ENCODE measurements at places on chromosomes 12 and 14.

DNA sequence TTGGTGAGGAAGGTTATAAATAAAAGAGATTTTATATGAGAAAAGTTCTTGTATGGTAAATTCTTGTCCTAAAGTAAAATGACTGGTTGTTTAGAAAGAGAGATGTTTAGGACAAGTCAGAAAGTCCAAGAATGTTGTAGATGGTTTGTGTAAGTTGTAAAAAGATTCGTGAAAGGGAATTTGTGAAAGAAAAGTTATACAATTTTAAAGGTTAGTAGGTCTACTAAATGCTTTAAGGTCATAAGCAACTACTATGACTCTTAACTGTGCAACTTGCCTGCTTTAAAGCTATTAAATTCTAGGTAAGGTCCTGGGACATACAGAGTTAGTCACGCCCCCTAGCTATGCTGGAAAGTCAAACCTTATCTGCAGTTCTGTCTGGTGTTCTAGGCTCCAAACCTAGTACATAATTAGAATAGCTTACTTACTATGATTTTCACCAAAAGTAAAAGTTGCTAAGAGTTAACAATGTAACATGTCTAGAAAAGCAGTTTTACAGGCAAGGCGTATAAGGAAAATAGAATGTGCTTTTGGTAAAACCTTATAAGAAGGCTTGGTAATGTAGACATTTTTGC, 11.2 kb upstream of the DHRS2 start:
- no peak for DNase-seq

DNA sequence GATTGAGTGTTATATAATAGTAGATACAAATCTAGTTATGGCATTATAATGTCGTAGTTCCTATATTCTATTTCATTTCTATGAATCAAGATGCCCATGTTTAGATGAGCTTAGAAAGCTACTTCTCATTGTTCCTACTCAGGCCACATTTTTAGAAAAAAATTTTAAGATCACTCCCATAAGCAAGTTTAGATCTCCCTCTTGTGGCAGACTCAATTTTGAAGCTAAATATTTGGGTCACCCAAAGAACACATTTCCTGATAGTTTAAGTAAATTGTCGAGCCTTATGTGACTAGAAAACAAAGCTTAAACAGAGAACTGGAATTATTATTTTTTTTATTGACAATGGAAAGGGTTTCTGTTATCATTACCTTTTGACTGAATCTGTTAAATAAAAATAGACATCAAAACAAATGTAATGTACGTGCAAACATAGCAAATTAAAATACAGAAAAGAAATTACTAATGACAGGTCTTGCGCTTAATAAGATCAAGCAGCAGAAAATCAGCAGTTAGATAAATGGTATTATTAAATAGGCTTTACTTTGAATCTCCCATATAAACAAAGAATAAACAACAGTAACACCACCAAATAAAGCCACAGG, 180.2 kb downstream of the ACSS3 start:
- no peak for DNase-seq

GRCh38 chr12:659090-659683, 4.1 kb downstream of the NINJ2 start:
- no peak for DNase-seq

GRCh38 chr12:88273450-88273849, 131.3 kb downstream of the TMTC3 start:
- no peak for DNase-seq

DNA sequence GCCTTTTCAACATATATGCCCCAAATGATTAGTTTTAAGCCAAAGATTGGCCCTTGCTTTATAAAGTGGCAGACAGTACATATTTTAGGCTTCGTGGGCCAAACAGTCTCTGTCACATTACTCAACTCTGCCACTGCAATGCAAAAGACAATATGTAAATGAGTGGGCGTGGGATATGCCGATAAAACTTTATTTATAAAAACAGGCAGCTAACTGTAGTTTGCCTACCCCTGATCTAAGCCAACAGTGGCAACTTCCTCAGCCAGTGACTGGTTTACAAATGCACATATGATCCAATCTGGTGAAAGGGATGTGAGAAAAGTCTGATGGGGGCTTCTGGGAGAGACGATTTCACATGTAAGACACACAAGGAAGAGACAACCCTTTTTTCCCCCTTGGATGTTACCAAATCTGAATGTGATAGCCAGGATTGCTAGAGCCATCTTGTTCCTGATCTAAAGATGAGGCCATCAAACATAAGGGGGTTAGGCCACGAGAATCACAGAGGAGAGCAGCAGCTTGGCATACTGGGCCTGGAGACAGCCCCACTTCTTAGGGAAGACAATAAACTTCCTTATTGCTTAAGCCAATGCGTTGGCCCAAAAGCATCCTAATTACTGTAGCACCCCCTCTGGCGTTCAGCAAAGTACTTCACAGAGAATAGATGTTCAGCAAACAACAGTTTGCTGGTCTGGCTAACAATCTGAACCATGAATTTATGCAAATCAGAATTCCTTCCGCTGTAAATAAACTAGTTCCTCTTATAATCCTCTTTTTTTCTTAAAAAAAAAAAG, 75.2 kb upstream of the TMCC3 start:
- DNase-seq = peak; percentile 4

DNA sequence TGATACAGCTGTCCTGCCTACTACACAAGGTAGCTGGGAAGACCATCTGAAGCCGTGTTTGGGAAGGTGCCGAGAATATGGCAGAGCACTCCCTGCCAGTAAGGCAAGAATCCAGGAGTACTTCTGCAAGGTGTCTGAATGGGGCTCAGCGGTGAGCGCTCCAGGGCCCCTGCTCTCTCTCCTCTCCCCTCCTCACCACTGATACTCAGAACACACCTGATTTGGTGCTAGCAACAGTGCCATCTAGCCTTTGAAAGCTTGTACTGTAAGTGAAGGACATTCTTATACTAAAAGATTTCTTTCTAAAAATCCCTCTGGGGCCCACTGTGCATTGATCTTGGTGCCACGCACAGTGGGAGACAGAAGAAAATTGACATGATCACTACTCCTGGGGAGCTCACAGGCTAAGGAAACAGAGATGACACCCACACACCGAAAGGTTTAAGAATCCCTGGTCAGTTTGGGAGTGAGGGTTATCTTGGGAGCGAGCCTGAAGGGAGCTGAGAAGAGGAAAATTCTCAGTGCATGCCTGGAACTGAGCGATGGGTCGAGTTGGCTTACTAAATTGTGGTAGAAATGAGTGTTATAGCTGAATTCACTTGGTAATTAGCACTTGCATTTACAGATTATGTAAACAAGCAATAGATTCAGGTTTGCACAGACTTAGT, 216.9 kb downstream of the NTF3 start:
- no peak for DNase-seq

DNA sequence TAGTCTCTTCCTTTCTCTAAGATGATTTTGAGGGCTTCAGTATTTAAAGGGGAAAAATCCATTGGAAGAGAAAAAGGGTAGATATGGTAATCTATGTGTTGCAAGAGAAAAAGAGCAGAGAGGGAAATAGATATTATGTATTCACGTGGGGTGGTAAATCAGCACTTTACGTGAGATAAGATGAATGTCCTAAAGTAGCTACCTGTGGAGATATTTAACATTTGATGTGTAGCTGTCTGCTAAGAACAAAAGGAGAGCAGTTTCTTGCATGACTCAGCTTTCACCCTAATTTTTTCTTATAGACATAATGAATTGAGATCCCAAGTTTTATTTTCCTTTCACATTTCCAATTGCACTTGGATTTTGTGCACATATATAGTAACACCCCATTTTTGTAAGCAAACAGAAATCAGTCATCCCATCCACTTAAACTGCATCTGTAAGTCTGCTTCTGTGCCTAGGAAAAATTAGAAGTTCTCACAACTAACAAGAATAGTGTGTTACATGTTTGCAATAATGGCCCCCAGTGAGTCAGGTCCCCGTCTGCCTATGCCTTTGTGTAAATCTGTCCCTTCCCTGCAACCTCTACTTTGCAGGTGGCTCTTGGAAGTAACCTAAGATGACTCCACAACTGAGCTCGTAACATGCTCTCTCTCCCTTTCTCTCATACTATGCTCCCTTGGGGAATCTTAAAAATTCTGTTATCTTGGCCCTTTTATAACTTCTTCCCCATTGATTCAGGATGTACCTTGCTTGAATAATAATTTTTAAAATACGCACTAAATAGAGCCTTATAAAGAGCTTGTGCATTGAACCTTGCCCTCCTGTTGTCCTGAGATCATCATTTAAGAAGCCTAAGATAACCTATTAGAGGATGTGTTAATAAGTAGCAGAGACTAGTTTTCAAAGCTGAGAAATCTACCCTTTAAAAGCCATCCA, 3.7 kb downstream of the TMTC3 start:
- no peak for DNase-seq

GRCh38 chr14:92937051-92937937, 14.3 kb downstream of the CHGA start:
- DNase-seq = no peak

DNA sequence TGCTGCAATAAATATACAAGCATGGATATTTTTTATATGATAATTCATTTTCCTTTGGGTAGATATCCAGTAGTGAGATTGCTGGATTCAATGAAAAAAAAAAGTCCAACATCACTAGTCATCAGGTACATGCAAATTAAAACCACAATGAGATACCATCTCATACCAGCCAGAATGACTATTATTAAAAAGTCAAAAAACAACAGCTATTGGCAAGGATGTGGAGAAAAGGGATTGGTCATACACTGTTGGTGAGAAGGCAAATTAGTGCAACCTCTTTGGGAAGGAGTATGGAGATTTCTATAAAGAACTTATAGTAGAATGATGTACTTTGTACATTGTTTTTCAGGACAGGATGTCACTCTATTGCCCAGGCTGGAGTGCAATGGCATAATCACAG, 531.2 kb upstream of the MGAT4C start:
- DNase-seq = no peak

DNA sequence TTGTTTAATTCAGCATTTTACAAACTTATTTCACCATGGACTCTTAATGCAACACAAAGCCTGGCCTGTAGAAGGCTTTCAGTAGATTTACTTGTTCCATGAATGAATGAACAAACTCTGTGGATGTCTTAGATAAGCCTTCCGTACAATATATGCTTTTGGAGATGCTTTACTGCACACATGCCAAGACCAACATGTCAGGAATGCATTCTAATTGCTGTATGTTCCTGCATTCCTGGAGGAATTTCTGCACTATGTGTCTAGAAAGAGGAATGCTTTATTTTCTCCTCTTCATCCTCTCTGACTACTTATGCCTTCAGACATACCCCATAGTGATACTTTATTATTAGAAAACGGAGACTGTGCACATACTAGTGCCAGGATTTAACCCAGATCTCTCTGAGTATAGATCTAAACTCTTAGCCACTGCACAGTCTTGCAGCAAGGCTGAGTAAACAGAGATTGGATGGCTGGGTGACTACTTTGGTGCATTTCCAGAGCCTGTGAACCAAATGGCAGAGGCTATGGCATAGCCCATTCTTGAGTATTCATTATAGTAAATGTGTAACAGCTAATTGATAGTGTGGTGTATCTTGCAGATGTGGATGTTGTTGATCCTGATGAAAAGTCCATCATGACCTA, 108.2 kb downstream of the SYNE2 start:
- no peak for DNase-seq

DNA sequence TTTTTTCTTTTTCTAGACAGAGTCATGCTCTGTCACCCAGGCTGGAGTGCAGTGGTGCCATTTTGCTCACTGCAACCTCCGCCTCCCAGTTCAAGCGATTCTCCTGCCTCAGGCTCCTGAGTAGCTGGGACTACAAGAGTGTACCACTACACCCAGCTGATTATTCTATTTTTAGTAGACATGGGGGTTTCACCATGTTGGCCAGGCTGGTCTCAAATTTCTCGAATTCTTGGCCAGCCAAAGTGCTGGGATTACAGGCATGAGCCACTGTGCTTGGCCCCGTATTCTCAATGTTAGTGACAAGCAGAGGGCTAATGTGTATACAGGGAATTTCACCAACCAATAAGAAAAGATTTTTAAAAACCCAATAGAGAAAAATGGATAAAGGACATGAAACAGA, 8.4 kb downstream of the PLBD2 start:
- DNase-seq = no peak

DNA sequence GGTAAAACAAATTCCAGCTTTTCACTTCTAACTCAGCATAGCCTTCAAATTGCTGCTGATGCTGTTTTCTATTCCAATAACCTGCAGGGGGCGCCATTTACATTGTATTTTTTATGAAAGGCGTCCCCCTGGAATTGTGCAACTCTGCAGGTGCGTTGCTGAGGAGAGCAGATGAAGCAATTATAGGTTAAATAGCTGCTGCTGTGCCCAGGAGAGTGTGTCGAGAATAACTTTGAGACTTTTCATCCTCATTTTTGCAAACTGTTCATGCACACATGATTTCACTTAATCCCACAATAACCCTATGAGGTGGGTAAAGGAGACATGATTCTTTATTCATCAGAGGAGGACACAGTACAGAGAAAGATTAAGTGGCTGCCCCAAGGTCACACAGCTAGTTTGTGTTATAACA, 75.7 kb downstream of the MYRFL start:
- peak; percentile 65 for DNase-seq

DNA sequence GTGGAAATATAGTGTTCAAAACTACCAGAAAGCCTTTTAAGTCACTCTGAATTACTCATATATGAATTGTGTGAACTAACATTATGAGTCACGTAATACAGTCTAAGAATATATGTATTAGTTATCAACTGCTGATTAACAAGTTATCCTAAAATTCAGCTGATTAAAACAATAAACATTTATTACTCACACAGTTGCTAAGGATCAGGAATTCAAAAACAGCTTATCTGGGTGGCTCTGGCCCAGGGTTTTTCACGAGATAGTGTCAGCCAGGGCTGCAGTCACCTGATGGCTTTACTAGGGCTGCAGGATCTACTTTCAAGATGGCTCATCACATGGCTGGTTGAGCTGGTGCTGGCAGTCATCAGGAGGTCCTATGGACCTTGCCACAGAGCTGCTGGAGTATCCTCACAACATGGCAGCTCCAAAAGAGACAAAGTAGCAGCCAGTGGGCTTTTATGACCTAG, 36.5 kb downstream of the CORO1C start:
- no peak for DNase-seq

- DNase-seq = no peak
Measured at GRCh38 chr14:51107801-51108200, 12.9 kb upstream of the TRIM9 start.

- DNase-seq = peak; percentile 66
Measured at GRCh38 chr14:80959496-80959895, 4.1 kb downstream of the TSHR start.

DNA sequence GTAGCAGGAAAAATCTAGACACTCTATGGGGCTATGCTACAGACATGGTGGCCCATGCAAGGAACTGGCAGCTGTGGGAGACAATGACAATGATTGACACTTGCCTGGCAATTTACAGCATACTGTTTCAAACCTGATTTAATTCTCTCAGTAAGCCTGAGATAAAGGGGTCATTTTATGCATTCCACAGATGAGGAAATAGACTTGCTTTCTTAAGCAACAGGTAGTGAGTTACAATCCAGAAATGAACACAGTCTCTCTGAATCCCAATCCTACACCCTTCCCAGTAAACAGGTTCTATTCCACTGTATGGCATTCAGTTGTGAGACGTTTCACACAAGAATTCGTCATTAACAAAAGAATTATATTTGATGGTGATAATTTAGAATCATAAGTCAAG, 15.5 kb upstream of the PCNX1 start:
- DNase-seq = no peak

GRCh38 chr14:76174982-76175381, 23.3 kb downstream of the GPATCH2L start:
- DNase-seq = no peak

GRCh38 chr14:91342206-91342760, 75.3 kb downstream of the CCDC88C start:
- no peak for DNase-seq
